ENCODE measurements at places on chromosomes 6 and 20. TPM values are rescaled to one million over a fixed set of nuclear protein-coding genes. Genes with fewer than 3 reads are reported as not detected.

BFSP1 gene
- 2.7 TPM for total RNA-seq

ZNF391 gene
- 0.45 TPM for total RNA-seq

LY6G6C gene
- not detected for total RNA-seq

C6orf136 gene
- total RNA-seq, result 6.8 TPM

PHF3 gene
- total RNA-seq, result 19.5 TPM
